ENCODE measurements at places on chromosomes 12 and 14. TPM values are rescaled to one million over a fixed set of nuclear protein-coding genes. Genes with fewer than 3 reads are reported as not detected.

GALNT9 gene
- total RNA-seq = not detected

AGAP2 gene
- total RNA-seq = 2.4 TPM

EID3 gene
- total RNA-seq = 24.9 TPM

FAM186B gene
- total RNA-seq = 0.31 TPM

LMO3 gene
- total RNA-seq = 128 TPM

CCDC198 gene
- not detected for total RNA-seq

GPR132 gene
- 3.2 TPM for total RNA-seq

KCNC2 gene
- total RNA-seq = 0.12 TPM

TMEM132C gene
- 3.0 TPM for total RNA-seq

ASPG gene
- total RNA-seq = not detected

CCNB1IP1 gene
- total RNA-seq = 33.4 TPM

AMN gene
- total RNA-seq = not detected

PRR4 gene
- total RNA-seq = 1.6 TPM

IGF1 gene
- total RNA-seq = 55.2 TPM

KRT80 gene
- not detected for total RNA-seq

GSKIP gene
- total RNA-seq = 17.9 TPM

FOXJ2 gene
- 16.4 TPM for total RNA-seq

TC2N gene
- 38.6 TPM for total RNA-seq

PTCSC3 gene
- total RNA-seq = not detected

NT5DC3 gene
- total RNA-seq = 158 TPM

CD163L1 gene
- total RNA-seq = 0.42 TPM

MGAT4C gene
- total RNA-seq = 0.73 TPM

CLEC4C gene
- not detected for total RNA-seq

ABHD4 gene
- total RNA-seq = 30.6 TPM

ANHX gene
- not detected for total RNA-seq

TMEM229B gene
- 1.5 TPM for total RNA-seq

LTB4R gene
- 4.2 TPM for total RNA-seq

ZNF385A gene
- total RNA-seq = 28.0 TPM

TUNAR gene
- total RNA-seq = not detected

KIF26A gene
- 6.9 TPM for total RNA-seq

CCDC175 gene
- not detected for total RNA-seq

MYO1H gene
- not detected for total RNA-seq

FAM222A gene
- total RNA-seq = 0.62 TPM

HOXC9 gene
- total RNA-seq = not detected

WNT1 gene
- not detected for total RNA-seq

CAPZA3 gene
- total RNA-seq = not detected

BLTP3B gene
- 48.2 TPM for total RNA-seq

INHBC gene
- not detected for total RNA-seq

FAM234B gene
- total RNA-seq = 5.4 TPM

CCDC177 gene
- total RNA-seq = not detected

IRAK3 gene
- 18.7 TPM for total RNA-seq

KRT74 gene
- not detected for total RNA-seq

HRK gene
- total RNA-seq = not detected

PTHLH gene
- total RNA-seq = 1.0 TPM

SERPINA6 gene
- not detected for total RNA-seq

AACS gene
- total RNA-seq = 14.6 TPM

SLC2A14 gene
- total RNA-seq = not detected

SPIC gene
- total RNA-seq = not detected

SLCO1B1 gene
- not detected for total RNA-seq

ADAM21 gene
- total RNA-seq = 0.12 TPM

VASH1 gene
- 12.8 TPM for total RNA-seq

IGFBP6 gene
- total RNA-seq = 818 TPM

KRT6B gene
- 0.54 TPM for total RNA-seq
